ENCODE measurements at places on chromosomes 2 and 18. TPM values are rescaled to one million over a fixed set of nuclear protein-coding genes. Genes with fewer than 3 reads are reported as not detected.
A peak's percentile ranks its signal among the peaks of the same experiment; 100 is the strongest.

DNA sequence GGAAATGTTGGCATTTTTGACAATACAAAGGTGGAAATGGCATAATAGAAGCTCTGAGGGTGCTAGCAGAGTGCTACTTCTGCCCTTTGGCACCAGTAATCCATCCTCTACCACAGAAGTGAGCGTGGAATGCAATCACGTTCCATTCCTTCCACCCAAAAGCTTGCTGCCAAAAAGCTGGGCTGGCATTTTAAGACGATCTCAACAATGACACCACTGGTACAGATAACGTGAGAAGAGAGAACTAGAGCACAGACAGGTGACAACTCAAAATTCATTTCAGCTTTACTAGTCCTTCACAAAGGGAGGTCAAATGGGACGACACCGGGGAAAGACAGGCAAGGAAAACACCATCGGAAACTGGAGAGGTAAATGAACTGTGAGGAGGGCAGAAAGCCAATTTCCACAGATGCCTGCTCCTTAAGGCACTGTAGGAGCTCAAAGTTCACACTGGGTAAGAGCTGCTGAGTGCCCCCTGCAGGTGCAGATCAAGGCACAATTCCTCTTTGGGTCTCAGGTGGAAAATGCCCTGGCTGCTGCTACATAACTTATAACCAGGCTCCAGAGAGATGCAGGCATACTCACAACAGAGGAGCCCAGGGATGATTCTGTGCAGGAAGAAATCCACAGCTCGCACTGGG, 50.7 kb upstream of the RNU4ATAC start:
- no peak overlapping the region for H3K27ac ChIP-seq
- H3K36me3 ChIP-seq, result peaks cover 21% of the 10 kb centered on the region
- no peak for DNase-seq
- H3K27me3 ChIP-seq, result no peaks in the 10 kb centered on the region

- H3K4me3 ChIP-seq, result no peak overlapping the region
- no peaks in the 10 kb centered on the region for H3K27me3 ChIP-seq
- no peak for DNase-seq
- H3K27ac ChIP-seq, result no peak overlapping the region
- H3K36me3 ChIP-seq, result no peaks in the 10 kb centered on the region
Measured at GRCh38 chr2:147479358-147479757, 365.5 kb upstream of the ACVR2A start.

The STON1 gene
- not detected for total RNA-seq

The ZNF521 gene
- total RNA-seq, result not detected

The TP53I3 gene
- 44.1 TPM for total RNA-seq

GRCh38 chr2:180017784-180018183, 10.7 kb upstream of the CWC22 start:
- no peaks in the 10 kb centered on the region for H3K4me1 ChIP-seq
- H3K4me3 ChIP-seq, result no peak overlapping the region
- no peak overlapping the region for H3K27ac ChIP-seq
- H3K27me3 ChIP-seq, result no peaks in the 10 kb centered on the region

The VSNL1 gene
- total RNA-seq, result 63.2 TPM

GRCh38 chr2:164609790-164610189, 11.5 kb downstream of the GRB14 start:
- no peak overlapping the region for H3K4me3 ChIP-seq
- no peak overlapping the region for H3K27ac ChIP-seq
- peaks cover 13% of the 10 kb centered on the region for H3K4me1 ChIP-seq
- H3K36me3 ChIP-seq, result no peaks in the 10 kb centered on the region
- no peaks in the 10 kb centered on the region for H3K27me3 ChIP-seq

DNA sequence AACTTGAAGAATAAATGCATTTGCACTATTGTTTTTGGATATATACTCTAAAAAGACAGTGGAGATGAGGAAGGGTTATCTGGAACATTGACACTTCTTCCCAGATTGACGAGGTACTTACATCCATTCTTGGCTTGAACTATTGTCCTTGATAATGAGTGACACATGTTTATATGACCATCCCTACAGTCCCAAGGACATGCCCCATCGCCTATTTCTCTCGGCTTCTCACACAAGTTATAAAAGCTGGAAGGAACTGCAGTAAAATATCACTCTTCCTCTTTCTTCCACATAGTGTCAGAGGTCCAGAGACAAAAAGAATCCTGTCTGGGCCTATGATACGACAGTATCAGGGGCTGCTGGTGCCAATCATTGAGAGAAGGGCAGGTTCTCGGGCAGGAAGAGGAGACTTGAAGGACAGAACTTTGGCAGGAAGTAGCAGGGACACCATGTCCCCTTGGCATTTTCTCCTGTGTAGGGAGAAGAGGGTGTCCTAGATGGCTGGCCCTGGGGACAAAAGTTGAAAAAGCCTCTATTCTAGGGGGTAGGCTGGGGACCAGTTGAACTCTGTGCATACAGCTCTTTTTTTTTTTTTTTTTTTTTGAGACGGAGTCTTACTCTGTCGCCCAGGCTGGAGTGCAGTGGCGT, 5.8 kb upstream of the CABLES1 start:
- no peaks in the 10 kb centered on the region for H3K27me3 ChIP-seq
- DNase-seq, result no peak
- peaks cover 55% of the 10 kb centered on the region for H3K4me1 ChIP-seq
- H3K27ac ChIP-seq, result no peak overlapping the region

GRCh38 chr2:121076498-121076820, 208.5 kb downstream of the TFCP2L1 start:
- H3K27me3 ChIP-seq, result peaks cover 24% of the 10 kb centered on the region
- H3K4me3 ChIP-seq, result no peak overlapping the region
- no peak overlapping the region for H3K27ac ChIP-seq
- H3K36me3 ChIP-seq, result no peaks in the 10 kb centered on the region
- H3K4me1 ChIP-seq, result 0 out of 2 replicates have a peak, but pooled peaks cover 5% of the 10 kb centered on the region

GRCh38 chr2:216306868-216307267, 65.4 kb downstream of the MARCHF4 start:
- no peak for DNase-seq
- no peak overlapping the region for H3K27ac ChIP-seq
- H3K36me3 ChIP-seq, result no peaks in the 10 kb centered on the region
- no peaks in the 10 kb centered on the region for H3K4me1 ChIP-seq

GRCh38 chr18:34866310-34866709, 156.2 kb downstream of the DTNA start:
- no peaks in the 10 kb centered on the region for H3K36me3 ChIP-seq
- no peaks in the 10 kb centered on the region for H3K4me1 ChIP-seq
- DNase-seq, result no peak
- H3K4me3 ChIP-seq, result no peak overlapping the region

- no peaks in the 10 kb centered on the region for H3K36me3 ChIP-seq
- H3K27ac ChIP-seq, result no peak overlapping the region
- no peak overlapping the region for H3K4me3 ChIP-seq
- H3K4me1 ChIP-seq, result no peaks in the 10 kb centered on the region
- DNase-seq, result no peak
- H3K27me3 ChIP-seq, result no peaks in the 10 kb centered on the region
Measured at GRCh38 chr2:197993830-197994229, 189.4 kb downstream of the PLCL1 start.

The FLACC1 gene
- 0.35 TPM for total RNA-seq

The CNGA3 gene
- total RNA-seq, result not detected

The CIDEA gene
- total RNA-seq, result not detected

- no peak overlapping the region for H3K4me3 ChIP-seq
- H3K27ac ChIP-seq, result no peak overlapping the region
- H3K27me3 ChIP-seq, result no peaks in the 10 kb centered on the region
- H3K4me1 ChIP-seq, result no peaks in the 10 kb centered on the region
Measured at GRCh38 chr2:219676586-219676985, 49.2 kb downstream of the SLC4A3 start.

- no peak overlapping the region for H3K4me3 ChIP-seq
- no peak overlapping the region for H3K27ac ChIP-seq
- DNase-seq, result no peak
Measured at GRCh38 chr2:186947516-186947915, 98.5 kb upstream of the ZSWIM2 start.

DNA sequence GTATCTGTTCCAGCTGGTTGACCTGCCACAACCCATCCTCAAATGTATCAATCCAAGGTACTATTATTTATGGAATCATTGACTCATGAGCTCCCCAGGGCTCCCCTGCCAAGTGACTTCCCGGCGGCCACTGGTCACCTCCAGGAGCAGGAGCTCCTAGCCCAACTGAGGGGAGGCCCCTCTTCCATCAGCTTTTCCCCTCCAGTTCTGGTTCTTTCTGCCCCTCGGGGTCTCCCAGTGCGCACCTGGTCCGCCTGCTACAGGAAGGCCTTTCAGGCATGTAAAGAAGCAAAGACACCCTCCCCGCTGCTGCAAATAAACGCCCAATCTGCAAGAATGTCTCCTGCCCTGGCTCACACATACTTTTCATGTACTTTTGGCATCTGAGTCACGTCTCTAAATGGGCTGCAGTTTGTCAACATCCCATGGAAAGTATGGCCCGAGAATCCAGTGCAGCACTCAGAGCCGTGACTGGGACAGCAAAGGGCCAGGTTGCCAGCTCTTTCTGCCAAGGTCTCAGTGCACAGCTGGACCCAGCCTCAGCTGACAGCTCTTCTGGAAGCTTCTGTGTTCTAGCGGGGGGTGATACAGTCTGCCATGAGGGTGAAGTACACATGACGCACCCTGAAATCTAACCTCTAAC, 41.4 kb downstream of the KLHL29 start:
- no peaks in the 10 kb centered on the region for H3K36me3 ChIP-seq
- H3K4me3 ChIP-seq, result no peak overlapping the region
- DNase-seq, result no peak
- no peak overlapping the region for H3K27ac ChIP-seq
- H3K27me3 ChIP-seq, result peaks cover 6% of the 10 kb centered on the region

DNA sequence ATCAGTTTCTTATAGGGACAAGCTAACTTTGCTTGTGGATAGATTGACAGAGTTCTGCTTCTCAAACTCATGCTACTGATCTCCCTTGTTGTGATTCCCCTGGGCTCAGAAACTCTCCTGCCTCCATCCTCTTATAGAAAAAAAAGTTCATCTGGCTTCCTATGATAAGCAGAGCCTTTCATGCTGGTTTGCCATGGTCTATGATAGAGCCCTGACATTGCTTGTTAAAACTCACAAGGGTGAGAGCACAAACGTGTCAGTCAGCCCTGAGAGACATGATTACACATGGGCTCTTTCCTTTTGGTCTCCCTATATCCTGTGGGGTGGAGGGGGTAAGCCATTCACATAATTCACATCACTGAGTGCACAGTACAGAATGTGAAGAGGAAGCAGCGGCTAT, 121.8 kb downstream of the TDRD15 start:
- no peaks in the 10 kb centered on the region for H3K27me3 ChIP-seq
- no peaks in the 10 kb centered on the region for H3K36me3 ChIP-seq
- DNase-seq, result no peak
- no peak overlapping the region for H3K27ac ChIP-seq
- no peak overlapping the region for H3K4me3 ChIP-seq

The NXPH2 gene
- not detected for total RNA-seq

DNA sequence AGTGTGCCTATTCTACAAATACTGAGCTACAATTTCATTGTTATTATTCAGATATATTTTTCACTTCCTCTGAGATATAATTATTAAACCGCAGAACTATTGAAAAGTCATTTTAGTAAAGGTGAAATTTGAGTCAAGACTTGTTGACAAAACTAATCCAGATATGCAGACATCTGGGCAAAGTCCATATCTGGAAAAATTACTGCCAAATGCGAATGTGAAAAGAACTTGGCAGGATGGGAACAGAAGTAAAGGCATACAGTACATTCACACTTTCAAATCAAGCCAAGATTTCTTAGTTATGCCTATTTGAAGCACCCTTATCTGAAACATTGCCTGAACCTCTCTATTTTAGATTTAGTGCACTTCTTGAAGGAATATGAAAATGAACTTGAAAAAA, 923.6 kb downstream of the CCDC85A start:
- H3K36me3 ChIP-seq, result no peaks in the 10 kb centered on the region
- no peak overlapping the region for H3K27ac ChIP-seq
- no peak for DNase-seq
- H3K4me1 ChIP-seq, result no peaks in the 10 kb centered on the region
- no peak overlapping the region for H3K4me3 ChIP-seq
- H3K27me3 ChIP-seq, result no peaks in the 10 kb centered on the region

The CCDC85A gene
- not detected for total RNA-seq

The RBM43 gene
- total RNA-seq, result 0.52 TPM

DNA sequence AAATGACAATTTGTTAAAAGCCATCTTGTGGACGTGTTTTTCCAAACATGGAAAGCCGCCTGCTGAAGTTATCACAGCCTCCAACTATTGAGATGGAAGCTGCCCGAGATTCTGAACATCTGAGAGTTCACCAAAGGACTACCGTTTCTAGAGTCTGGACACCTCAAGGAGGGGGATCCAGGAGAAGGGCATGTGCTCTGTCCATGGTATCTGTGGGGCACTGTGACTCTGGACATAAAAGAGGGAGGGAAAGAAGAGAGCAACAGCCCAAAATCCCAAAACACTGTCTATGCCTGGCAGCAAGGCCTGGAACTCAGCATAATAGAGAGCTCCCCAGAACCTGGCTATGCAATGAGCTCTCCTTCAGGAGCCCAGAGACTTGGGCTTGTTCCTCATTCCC, 319.9 kb downstream of the EN1 start:
- no peaks in the 10 kb centered on the region for H3K27me3 ChIP-seq
- DNase-seq, result no peak
- no peaks in the 10 kb centered on the region for H3K36me3 ChIP-seq
- H3K4me1 ChIP-seq, result no peaks in the 10 kb centered on the region
- H3K27ac ChIP-seq, result no peak overlapping the region

GRCh38 chr2:9102861-9103662, 99.6 kb upstream of the MBOAT2 start:
- peak; percentile 45 for DNase-seq
- no peaks in the 10 kb centered on the region for H3K36me3 ChIP-seq
- peaks cover 69% of the 10 kb centered on the region for H3K27me3 ChIP-seq
- no peak overlapping the region for H3K4me3 ChIP-seq
- H3K27ac ChIP-seq, result no peak overlapping the region
- peaks cover 32% of the 10 kb centered on the region for H3K4me1 ChIP-seq

Measured in HepG2 (cell line).